T-helper 22 cell (primary cell): ENCODE measurements at places on chromosomes 11 and 22.

GRCh38 chr11:114818382-114818781 lies 140.1 kb downstream of the NXPE2 start:
- no peak for DNase-seq

GRCh38 chr11:73140213-73141030 lies 1.7 kb downstream of the FCHSD2 start:
- DNase-seq: no peak

GRCh38 chr11:92775003-92775676 lies 194.3 kb upstream of the MTNR1B start:
- DNase-seq: no peak

DNA sequence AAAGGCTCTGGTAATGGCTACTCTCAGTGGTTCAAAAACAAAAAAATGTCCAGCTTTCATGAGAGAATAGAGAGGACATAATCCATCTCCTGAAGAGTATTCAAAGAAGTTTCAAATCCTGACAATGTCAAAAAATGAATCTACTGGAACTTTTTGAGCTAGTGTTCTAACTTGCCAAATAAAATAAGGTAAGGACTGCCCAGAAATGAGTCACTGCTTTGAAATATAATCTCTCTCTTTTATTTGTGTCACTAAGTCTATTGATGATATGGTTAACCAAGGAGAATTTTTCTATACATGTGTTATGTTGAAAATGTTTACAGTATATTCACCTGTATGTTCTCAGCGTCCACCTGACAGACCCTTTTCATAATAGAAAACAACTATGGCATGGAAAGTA lies 3.4 kb downstream of the GUCY1A2 start:
- no peak for DNase-seq

- no peak for DNase-seq
These were observed 318.5 kb downstream of the JRKL start for GRCh38 chr11:96708219-96708878.
